ENCODE measurements at places on chromosomes 3 and 15. TPM values are rescaled to one million over a fixed set of nuclear protein-coding genes. Genes with fewer than 3 reads are reported as not detected.

The CCK gene
- total RNA-seq = not detected

The OSTN gene
- not detected for total RNA-seq

The GOLGA8T gene
- 0.97 TPM for total RNA-seq

DNA sequence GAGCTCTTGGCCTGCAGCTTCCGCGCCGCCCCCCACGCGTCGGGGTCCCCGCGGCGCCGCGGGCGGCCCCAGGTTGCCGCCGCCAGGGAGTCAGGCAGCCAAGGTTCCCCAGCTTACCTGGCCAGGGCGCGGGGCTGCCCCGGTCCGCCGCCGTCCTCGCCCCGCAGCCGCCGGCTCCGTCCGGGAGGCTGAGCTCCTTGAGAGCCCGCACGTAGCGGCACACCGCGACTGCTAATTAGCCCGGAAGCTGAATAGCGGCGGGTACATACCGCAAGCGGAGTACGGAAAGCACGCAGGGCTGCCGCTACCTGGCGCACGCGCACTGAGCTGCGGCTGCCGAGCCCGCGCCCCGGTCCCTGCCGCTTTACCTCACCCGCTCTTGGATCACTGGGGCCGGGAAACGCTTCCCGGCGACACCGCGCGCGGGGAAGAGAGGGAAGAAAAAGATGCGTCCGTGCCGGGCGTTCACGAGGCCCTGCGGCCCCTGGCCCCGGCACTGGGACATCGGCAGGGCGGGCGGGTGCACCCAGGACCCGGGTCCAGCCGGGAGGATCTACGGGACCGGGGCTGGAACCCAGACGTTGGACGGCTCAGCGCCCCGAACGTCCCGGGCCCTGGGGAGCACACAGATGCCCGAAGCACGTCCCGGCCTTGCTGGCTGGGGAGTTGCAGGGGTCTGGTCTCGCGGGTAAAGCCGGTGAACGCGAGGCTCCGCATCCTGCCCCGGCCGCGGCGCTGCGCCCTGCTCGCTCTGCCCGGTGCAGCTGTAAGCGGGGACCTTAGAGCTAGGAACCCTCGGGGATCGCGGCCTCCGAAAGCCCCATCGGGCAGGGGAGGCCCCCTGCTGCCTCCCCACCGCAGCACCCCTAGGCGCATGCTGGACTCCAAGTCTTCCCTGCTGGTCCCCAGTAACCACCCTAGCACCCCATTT lies at the start of gene GOLGA8B:
Gene GOLGA8B, minus strand, starts transcription at position 253 of the 931 bp plus-strand sequence. CDS start 47,739 bp downstream, outside the sequence.
- DNase-seq = peak; percentile 68
- no peaks in the 10 kb centered on the region for H3K36me3 ChIP-seq
- peaks cover 16% of the 10 kb centered on the region for H3K4me1 ChIP-seq
- peak within 1 kb of the TSS; percentile 33 for H3K27ac ChIP-seq
- peaks cover 22% of the 10 kb centered on the region for H3K27me3 ChIP-seq

GRCh38 chr15:83881156-83881555 lies 227.2 kb downstream of the ADAMTSL3 start:
- no peak for DNase-seq
- H3K36me3 ChIP-seq = no peaks in the 10 kb centered on the region
- H3K27me3 ChIP-seq = no peaks in the 10 kb centered on the region
- no peak overlapping the region for H3K27ac ChIP-seq
- no peaks in the 10 kb centered on the region for H3K4me1 ChIP-seq
